Keratinocyte (primary cell): ENCODE measurements at places on chromosomes 7 and 10.

GRCh38 chr10:124324856-124325632 is 93.7 kb downstream of the OAT start:
- no peak for DNase-seq

DNA sequence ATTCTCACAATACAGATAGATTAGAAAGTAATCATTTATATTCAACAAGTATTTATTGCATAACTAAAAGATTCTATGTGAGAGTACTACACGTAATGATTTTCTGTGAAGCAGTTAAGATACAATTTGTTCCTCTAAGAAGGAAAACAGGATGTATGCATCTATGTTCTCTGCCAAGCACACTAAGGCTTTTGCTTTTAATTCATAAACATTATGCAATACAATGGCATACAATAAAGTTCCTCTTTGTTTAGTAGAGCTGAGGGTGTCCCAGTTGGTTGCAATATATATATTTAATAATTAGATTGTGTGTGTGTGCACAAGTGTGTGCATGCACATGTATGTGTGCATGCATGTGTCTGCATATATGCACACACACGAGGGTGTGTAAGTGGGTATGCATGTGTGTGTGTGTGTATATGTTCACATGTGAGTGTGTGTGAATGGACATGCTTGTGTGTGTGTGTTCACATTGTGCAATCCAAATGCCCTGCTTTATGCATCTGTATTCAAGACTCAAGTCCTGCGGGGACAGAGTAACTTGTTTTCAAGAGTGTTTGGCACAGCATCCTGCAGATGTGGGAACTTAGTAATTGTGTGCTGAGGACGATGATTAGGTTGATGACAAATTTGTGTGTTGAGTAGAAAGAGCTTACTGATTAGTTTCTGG is 481.5 kb upstream of the KLF6 start:
- no peak for DNase-seq

DNA sequence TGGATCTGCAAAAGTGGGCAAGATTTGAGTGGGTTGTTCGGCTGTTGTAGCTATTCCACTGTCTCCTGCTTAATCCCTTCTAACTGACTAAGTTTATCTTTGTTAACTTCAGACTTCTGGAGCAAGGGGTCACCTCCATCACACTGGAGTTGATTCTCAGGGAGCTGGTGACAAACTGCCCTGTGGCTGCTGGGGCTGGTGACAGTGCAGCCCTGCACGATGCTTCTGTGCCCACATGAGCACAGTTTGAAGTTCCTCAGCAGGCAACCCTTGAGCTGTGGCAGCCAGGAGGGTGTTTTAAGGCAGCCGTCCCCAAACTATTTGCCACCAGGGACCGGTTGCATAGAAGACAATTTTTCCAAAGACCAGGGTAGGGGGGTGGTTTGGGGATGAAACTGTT is 40.5 kb downstream of the ADRB1 start:
- DNase-seq = no peak

GRCh38 chr10:126387041-126387921 is 996 bp downstream of the ADAM12 start:
- DNase-seq = no peak

DNA sequence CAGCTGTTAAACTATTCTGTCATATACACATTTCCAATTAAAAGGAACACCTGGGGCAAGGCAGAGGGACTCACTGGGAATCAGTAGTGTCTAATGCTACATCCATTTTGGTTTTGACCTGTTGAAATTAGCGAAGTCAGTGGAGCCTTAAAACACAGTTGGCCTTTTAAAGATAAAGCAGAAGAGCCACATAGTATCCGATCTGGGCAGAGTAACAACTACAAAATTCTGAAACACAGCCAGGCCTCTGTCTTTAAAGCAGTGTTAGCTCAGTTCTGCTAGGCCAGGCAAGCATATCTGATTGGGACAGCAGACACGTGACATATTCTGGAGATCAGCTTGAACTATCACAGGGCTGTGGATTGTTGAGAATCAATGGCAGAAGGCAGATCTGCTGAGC is 117.5 kb upstream of the WNT16 start:
- DNase-seq = no peak

DNA sequence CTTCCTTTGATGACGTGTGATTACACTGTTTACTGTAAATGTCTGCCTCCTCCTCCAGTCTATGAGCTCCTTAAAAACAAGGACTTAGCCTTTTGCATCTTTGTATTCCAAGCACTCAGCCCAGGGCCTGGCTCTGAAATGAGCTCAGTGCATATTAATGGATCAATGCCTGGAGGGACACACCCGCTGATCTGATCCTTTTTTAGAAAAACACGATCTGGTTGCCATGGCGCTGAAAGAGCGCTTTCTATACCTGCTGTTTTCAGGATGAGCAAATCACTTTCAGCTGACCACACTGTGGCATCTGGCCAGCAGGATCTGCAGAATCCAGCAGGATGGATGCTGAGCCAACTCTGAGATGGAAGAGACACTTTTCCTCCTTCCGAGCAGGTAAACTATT is 37.8 kb upstream of the GARS1 start:
- no peak for DNase-seq

DNA sequence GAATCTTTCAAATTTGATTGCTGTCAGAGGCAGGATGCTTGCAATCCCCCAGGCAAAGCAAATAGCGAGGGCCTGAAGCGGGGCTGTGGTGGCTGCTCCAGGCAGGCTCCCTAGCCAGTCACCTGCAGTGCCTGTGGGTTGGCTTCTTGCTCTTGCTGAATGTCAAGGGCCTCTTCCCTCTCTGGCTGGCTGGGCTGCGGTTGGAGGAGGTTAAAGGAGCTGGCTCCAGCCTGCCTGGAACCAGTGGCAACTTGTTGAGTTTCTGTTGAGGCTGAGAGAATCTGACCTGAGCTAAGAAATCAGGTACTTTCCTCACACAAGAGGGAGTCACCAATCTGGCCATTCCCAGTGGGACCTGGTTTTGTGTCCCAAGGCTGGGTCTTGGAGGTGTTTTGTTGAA is 134.7 kb downstream of the TMEM178B start:
- no peak for DNase-seq

GRCh38 chr10:113666682-113667252 is 2.9 kb upstream of the NRAP start:
- DNase-seq = no peak

- no peak for DNase-seq
These were observed 30.7 kb upstream of the HPSE2 start for GRCh38 chr10:99266383-99266782.

GRCh38 chr10:3525832-3526449 is 259.1 kb downstream of the KLF6 start:
- peak; percentile 77 for DNase-seq

GRCh38 chr10:103982639-103983038 is 15.7 kb downstream of the SLK start:
- DNase-seq = no peak

GRCh38 chr10:124127965-124128810 is 34.8 kb upstream of the CHST15 start:
- DNase-seq = no peak

DNA sequence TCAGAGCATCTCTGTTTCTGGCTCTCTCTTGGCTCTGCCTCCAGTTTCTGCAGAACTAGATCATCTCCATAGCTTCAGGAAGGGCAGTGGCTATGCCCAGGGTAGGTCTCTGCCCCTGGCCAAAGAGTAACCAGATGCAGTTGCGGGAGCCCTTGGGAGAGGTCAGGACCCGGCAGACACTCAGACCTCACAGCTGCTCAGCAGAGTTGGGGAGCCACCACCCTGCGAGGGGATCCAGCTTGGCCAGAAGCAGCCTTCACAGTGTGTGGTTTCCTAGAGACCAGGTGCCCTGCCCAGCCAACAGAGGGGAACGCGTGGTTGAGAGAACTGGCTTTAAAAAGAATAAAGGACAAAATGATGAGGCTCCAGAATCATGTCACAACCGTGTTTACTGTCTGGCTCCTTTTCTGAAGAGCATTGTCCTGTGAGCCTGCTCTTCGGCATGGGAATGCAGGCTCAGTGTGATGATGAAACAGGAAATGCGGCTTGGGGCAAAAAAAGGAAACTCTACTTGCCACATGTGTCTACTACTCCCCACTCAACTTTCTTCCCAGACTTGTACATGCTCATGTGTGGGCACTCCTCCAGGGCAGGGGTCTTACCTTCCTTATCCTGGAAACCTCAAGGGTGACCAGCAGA is 243.1 kb downstream of the INHBA start:
- DNase-seq = no peak

DNA sequence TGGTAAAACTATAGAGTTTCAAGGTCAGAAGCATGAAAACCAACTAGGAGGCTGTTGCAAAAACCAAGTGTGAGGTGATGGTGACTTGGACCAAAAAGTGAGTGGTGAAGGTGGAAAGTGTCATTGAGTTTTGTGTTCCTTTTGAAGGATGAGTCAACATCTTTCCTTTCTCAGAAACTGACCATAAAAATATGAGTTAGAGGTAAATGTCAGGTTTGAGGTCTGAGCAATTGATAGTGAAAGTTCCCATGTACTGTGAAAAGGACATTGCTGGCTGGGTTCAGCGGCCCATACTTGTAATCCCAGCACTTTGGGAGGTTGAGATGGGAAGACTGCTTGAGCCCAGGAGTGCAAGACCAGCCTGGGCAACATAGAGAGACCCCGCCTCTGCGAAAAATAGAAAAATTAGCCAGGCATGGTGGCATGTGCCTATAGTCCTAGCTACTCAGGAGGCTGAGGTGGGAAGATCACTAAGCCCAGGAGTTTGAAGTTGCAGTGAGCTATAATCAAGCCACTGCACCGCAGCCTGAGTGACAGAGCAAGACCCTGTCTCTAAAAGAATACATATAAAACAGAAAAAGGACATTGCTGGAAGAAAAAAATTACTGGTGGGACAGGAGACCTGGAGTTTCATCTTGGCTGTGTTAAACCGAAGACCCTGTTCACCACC is 89.3 kb upstream of the ARID5B start:
- no peak for DNase-seq

DNA sequence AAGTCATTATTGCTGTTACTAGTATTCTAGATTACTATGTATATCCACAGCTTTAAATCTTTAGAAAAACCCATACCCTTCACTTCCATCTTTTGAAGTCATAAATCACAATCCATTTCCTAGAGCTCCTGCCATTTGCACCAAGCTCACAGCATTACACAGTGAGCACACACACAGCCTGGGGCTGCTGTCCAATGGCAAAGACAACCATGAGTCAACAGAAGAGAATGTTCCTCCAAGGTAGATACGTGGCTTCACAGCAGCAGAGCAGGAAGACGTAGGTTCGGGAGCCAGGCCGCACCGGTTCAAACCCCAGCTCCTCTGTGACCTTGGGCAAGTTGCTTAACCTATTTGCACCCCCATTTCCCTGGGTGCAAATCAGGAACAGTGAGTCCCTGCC is 234.6 kb downstream of the DIP2C start:
- peak; percentile 80 for DNase-seq

GRCh38 chr10:103699611-103700435 is 155.6 kb downstream of the SH3PXD2A start:
- no peak for DNase-seq

DNA sequence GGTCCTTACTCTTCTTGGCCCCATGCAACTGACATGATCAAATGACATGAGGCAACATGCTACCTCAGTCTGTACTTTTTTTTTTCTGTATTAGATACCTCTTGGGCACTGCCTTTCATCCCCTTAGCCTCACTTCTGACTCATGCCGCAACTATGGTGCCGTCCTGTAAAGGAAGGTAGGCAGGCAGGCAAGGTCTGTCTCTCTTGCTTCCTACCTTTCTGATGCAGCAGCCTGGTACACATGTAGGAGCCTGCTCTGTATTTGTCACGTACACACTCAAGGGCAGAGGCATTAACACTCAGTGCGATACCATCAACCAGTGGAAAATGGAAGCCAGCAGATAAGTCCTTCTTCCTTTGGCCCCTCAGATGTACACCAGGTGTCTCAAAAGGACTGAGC is 146.7 kb downstream of the ATE1 start:
- peak; percentile 87 for DNase-seq

DNA sequence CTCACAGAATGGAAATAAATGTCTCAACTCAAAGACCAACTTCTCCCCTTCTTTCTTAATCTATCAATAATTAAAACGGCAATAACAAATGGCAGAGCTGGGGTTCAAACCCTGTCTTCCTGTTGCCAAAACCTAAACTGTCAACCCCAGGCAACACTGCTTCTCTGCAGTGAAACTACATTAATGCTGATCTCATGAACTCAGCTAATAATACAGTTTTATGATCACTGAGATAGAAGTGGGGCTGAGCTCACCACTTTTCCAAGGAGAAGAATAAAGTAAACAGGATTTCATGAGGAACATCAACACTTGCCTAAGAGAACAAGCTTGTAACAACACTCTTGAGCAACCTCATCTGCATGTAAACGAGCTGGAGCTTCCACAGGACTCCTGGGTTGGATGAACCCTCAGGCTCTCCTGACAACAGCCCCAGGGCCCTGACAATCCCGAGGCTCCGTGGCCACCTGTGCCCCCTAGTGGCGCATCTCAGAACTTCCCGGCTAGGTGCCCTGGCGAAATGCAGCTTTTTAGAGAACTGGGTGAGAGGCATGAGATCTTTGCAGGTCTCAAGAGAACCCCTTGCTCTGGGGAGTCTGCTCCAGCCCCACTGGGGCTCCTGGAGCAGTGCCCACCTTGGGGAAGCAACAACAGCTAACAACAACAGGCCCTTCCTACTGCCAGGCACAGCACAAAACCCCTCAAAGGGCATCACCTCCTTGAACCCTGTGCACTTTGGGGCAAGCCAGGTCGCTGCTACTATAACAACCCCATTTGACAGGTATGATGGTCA is 169.3 kb downstream of the SH3PXD2A start:
- no peak for DNase-seq

GRCh38 chr10:69766161-69766910 is 35.4 kb upstream of the COL13A1 start:
- DNase-seq = no peak

DNA sequence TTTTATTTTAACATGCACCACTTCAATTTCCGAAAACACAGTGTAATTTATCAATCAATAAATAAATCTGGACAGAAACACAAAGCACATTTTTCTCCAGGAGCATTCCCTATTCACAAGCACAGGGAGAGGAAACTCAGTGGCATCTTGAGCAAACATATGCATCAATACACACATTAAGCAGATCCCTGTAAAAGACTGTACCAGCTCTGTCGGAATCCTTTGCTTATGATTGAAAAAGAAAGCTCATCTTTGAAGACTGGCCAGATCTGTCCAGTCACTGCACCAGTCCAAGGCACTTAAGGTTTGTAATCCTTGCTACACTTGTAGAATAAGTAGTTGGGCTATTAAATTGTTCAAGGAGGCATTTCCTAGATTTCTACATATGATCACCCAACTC is 343.9 kb downstream of the BMPER start:
- DNase-seq = no peak

- no peak for DNase-seq
These were observed 72.6 kb downstream of the FAM53B start for GRCh38 chr10:124671486-124672075.
